ENCODE measurements at places on chromosomes 5 and 9. TPM values are rescaled to one million over a fixed set of nuclear protein-coding genes. Genes with fewer than 3 reads are reported as not detected.

DNA sequence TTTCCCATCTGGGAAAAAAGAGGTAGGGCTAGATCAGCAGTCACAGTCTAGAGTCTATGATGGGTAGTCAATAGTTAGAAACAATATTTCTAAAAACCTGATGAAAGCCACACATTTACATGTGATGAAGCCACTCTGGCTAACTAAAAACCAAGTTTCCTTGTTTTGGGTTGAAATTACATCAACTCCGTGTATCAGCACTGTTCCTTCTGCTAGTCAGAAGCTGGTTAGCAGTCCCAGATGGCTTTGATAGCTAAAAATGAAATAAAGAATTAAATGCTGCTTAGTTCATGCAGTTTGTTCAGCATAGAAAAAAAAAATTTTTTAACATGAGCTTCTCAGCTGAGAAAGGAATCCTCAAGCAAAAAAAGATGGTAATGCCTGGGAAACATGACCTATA, 136.7 kb downstream of the FAM114A2 start:
- DNase-seq = no peak

- DNase-seq = no peak
Measured at GRCh38 chr9:22383718-22384117, 62.9 kb upstream of the DMRTA1 start.

- DNase-seq = no peak
Measured at GRCh38 chr5:78751872-78752271, 103.3 kb upstream of the LHFPL2 start.

DNA sequence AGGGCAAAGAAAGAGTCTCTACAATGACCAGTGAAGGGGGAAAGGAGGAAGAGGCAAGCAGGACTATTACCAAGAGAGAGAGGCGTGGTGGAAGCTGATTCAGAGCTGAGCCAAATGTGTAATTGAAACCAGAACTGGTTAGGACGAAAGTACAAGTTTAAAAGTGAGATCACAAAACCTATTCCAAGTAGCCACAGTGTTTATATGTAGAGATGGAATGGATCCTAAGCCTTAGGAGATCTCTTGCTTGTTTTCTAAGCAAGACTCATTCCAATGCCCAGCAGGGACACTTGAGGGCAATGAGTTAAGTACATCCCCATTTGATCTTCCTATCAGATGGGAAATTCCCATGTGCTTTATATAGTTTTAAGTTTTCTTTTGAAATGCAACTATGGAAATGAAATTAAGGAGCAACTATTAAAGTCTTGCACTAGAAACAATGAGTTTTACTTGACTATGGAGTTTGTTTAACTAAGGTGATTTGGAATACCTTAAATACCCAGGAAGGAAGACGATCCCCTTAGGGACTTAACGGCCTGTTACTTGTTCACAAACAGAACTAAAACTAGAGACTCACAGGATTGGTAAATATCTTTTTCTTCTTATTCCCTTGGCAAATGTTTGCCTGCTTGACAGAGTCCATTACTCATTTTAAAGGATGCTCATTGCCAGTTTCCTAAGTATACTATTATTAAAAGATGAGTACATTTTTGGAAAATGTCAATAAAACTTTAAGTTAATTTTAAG, 51.1 kb upstream of the SNX2 start:
- no peak for DNase-seq

The TMEM174 gene
- total RNA-seq = not detected

The IRX4 gene
- total RNA-seq = not detected

All from CD8-positive, alpha-beta memory T cell (primary cell).